Muscle of back (tissue), 13 donors: ENCODE measurements at places on chromosomes 4 and X. TPM values are rescaled to one million over a fixed set of nuclear protein-coding genes. Genes with fewer than 3 reads are reported as not detected.

GRCh38 chr4:6172093-6172926, 28.0 kb downstream of the JAKMIP1 start:
- DNase-seq = no peak

- no peak for DNase-seq
Observed at GRCh38 chrX:70411475-70411874, 11.6 kb upstream of the GDPD2 start.

DNA sequence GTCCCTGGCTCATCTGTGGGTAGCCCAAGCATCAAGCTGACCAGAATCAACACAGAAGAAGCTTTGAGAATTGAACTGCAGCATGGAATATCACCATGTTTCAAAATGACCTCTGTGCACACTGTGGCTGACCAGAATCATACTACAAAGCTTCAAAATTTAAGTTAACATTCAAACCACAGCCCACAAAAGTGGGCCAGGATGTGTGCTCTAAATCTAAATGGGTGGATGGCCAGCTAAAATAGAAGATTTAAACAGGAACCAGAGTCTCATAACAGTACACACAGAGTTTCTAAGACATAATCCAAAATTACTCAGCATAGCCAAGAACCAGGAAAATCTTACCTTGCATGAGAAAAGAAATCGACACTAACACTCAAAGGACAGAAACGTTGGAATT, 46.1 kb downstream of the KLF3 start:
- no peak for DNase-seq

PITX2 gene
- polyA plus RNA-seq = 28.6 TPM
